ENCODE measurements at places on chromosomes 4 and X.

DNA sequence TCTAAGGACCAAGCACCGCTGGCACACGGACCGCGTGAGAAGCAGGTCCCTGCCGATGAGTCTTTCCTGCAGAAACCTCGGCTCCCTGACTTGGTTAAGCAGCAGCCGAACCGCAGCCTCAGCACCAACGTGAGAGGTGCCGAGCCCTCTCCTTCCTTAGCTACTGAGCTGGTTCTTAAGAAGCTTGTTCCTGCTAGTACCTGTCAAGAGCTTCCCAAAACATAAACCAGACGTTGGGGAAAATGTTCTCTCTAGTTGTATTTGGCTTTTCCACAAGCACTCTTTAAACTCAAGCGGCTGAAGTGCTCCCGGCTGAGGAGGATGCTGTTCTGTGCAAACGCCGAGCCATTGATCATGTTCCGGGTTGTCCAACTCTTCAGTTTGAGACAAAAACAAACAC lies 29.3 kb upstream of the TLR3 start:
- DNase-seq = no peak

DNA sequence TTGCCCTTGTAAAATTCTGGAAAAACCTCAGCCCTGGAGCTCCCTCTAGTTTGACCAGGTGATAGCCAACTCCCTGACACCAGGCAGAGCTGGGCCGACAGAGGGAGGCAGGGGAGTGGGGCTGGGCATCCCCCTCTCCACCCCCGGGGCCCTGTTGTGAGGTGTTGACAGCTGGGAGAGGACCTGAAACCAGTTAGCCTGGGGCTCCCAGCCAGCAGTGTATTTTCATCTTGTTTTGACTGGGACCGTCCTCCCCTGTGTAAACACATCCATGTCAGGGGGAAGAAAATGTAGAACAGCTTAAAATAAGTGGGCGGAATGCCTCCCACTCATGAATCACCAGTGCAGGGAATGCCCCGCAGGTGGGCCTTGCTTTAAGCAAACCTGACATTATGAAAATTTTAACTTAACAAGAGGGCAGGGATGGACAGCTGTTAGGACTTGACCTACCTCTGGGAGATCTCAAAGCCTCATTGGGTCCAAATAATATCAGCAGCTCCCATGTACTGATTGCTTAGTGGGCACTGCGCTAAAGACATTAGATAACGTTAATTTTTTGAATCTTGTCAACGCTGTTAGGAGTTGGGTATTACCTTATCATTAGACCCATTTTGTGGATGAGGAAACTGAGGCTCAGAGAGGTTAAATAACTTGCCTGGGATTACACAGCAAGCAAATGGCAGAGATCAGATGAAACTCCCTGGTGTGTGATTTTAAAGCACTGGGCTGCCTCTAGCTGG lies 45.9 kb downstream of the TSC22D3 start:
- no peak for DNase-seq

- no peak for DNase-seq
Measured at GRCh38 chr4:186886759-186887158, 163.1 kb upstream of the FAT1 start.

- DNase-seq = no peak
Measured at GRCh38 chrX:87338510-87338909, 179.1 kb upstream of the KLHL4 start.

GRCh38 chr4:72377491-72378194 lies 191.4 kb downstream of the ADAMTS3 start:
- DNase-seq = no peak

GRCh38 chrX:53013291-53013690 lies 35.3 kb upstream of the GPR173 start:
- DNase-seq = no peak

- no peak for DNase-seq
Measured at GRCh38 chr4:80099671-80100070, 26.6 kb upstream of the ANTXR2 start.

DNA sequence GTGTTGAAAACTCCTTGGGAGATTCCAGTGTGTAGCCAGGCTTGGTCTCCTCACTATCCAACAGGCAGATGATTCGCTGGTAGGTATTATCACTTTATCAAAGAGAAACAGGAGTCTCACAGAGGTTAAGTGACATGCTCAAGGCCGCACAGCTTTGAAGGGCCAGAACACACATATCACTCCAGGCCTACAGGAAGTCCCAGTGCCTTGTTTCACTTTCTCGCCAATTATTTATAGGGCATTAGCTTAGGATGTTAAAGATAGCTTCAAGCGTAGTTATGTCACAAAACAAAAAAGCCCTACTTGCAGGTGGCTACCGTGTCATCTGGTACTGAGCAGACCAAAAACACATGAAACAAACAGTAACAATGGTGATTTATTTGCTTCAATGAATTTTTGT lies 13.2 kb downstream of the ATP8A1 start:
- DNase-seq = no peak

DNA sequence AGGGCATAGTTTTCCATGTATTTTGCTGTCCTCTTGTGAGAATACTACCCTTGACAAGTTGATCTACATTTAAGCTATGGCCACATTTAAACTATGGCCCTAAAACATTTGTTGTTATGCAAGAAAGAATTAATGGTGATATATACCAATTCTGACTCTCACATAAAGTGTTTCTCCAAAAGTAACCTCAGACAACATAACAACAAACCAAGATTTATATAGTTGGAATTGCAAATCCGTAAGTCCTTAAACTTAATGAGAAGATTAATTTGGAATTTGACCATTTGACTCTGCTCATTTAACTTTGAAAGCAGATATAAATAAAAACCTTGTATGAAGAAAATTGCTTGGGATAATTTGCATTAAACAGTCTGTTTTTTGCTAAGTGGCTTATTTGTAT lies 38.9 kb downstream of the RUFY3 start:
- no peak for DNase-seq

DNA sequence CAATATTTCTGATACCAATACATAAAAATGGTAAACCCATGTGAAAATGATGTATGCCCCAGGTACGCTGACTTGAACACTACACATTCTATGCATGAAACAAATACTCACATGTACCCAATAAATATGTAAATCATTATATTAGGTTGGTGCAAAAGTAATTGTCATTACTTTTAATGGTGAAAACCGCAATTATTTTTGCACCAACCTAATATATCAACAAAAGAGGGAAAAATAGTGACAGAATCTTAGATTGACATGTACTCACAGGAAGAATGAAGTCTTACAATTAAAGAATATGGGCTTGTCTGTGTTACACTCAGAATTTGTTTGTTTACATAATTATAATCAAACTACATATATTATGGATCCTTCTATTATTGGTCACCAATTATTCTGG lies 82.3 kb downstream of the GLRA3 start:
- no peak for DNase-seq

DNA sequence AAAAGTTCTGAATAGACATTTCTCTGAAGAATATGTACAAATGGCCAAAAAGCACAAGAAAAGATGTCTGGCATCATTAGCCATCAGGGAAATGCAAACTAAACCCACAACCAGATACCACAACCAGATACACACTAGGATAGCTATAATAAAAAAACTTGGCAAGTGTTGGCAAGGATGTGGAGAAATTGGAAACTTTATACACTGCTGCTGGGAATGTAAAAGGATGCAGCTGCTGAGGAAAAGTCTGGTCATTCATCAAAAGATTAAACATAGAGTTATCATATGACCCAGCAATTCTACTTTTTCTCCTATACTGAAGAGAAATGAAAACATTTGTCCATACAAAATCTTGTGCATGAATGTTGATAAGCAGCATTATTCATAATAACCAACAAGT lies 92.3 kb downstream of the UCHL1 start:
- no peak for DNase-seq

Measured in femur (tissue), 1 donor.